ENCODE measurements at places on chromosomes 11 and 22.
A peak's percentile ranks its signal among the peaks of the same experiment; 100 is the strongest.

DNA sequence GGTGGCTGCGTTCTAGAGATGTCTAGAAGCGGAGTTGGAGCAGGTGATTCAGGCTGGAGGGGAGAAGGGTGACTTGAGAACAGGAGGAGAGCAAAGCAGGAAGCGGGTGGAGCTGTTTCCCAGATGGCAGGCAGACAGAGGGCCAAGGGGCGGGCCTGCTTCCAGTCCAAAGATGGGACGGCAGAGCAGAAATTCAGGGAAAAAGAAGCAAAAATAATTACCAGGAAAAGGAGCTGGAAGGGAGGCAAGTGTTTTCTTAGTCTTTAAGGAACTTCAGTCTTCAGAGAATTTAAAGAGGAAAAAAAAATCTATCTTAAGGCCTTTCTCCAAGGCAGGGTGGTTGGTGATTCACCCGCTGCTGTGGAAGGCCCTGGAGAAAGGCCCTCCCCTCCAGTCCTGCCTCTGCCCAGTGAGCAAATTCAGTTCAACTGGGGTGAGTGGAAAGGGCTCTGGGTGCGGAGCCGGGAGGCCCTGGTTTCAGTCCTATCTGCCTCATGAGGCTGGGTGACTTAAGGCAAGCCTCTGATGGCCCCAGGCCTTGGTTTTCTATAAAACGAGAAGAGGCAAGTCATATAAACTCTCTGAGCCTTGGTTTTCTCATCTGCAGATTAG is 4.5 kb upstream of the CREB3L1 start:
- peak; percentile 54 for DNase-seq

DNA sequence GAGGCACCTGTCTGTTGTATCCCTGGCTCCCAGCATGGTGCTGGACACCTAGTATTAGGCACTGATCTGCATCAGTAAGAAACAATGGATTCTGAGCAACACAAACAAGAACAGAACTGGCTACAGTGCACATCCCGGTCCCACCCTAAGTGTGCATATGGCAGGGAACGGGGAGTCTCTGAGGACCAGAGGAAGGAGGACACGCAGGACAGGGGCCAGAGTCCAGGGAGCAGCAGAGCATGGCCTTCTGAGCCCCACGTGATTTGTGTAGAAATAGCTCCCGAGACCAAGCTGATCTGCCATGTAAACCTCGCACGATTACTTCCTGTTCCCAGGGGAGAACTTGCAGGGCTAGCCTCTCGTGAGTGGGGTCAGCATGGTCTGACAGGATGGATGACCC is 12.7 kb upstream of the SNX32 start:
- no peak for DNase-seq

- DNase-seq: no peak
These were observed 17.8 kb upstream of the PARVG start for GRCh38 chr22:44162960-44163359.

DNA sequence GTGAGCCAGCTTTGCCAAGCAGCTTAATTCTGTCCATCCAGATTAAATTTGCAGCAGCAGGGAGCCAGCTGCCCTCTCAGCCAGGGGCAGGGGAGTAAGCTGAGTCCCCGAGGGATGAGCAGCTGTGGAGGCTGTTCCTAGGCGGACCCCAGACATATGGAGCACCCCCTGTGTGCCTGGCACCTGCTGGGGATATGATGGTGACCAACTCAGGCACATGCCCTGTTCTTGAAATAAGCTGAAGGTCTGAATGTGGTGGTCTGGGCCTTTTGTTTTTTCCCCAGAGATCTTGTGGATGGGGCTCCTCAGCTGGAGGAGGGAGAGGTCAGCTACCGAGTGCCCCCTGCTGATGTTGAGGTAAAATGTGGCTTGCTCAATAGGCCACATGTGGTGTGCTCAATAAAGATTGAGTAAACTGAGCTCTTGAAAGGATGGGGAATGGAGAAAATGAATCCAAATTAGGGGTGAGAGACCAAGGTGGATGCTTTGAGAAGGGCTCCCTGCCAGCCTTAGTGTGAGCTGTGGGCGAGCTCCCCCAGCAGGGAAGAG is 103.3 kb upstream of the NNMT start:
- DNase-seq: no peak

GRCh38 chr11:45155627-45156180 is 9.3 kb downstream of the PRDM11 start:
- no peak for DNase-seq

- DNase-seq: no peak
These were observed 663.2 kb downstream of the CNTN5 start for GRCh38 chr11:99683933-99684332.

DNA sequence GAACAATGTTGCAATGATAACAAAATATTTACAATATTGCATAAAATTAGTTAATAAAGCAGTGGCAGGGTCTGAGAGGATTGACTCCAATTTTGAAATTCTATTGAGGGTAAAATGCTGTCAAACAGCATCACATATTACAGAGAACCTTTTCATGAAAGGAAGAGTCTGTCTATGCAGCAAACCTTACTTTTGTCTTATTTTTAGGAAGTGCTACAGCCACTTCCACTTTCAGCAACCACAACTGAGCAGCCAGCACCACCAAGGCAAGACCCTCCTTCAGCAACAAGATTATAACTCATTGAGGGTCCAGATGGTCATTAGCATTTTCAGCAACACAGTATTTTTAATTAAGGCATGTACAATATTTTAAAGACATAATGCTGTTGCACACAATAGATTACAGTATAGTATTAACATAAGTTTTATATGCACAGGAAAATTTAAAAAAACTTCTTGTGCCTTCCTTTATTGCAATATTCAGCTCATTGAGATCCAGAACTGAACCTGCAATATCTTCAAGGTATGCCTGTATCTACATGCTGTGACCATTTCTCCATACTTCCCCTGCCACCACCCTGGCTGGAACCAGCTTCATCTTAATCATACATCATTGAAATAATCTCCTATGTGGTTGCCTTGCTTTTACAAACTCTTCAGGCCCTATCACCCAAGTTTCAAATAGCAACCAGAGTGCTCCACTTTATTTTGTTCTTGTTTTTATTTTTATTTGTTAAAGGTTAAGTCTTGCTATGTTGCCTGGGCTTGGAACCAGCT is 711.2 kb downstream of the KCNA4 start:
- no peak for DNase-seq

DNA sequence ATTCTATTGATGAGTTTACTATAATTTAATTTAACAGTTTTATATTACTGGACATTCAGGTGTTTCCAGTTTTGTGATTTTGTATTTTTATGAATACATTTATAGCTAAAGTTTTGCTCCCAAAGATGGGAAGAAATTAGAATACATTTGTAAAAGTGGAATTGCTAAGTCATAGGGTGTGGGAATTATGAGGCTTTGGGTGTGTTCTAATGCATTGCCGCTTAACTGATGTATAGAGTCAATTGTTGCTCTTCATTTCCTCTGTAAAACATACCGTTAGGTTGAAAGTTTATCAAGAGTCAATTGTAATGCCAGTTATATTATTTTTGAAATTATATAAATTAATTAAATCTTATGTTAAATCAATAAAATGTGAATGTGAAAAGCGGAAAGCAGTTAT is 16.2 kb downstream of the PAAF1 start:
- no peak for DNase-seq

DNA sequence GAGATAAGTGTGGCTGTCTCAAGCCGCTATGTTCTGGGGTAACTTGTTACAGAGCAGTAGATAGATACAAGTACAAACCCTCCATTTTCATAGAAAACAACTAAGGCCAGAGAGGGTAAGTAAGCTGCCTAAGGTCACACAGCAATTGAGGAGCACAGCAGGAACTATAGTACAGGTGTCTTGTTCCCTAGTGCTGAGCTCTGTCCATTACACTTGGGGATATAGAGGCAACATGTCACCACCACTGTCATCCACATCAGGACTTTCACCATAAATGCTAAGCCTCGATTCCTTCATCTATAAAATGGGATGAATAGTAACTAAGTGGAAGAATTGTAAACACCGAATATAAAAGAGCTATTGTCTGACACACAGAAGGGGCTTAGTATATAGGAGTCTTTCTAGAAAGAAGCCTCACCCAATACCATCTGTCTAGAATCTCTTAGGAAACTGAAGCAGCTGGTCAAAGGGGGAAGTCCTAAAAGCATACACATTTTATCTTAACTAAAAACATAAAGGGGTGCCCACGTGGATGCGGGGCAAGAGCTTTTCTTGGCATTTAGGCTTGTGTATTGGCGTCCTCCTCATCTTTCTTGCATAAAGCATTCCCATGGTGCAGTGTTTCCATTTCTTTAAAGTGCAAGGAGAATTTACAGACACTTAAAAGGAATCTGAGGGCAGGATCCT is 93.8 kb upstream of the ALX4 start:
- no peak for DNase-seq

GRCh38 chr11:71179877-71180605 is 72.3 kb downstream of the SHANK2 start:
- peak; percentile 40 for DNase-seq

- DNase-seq: no peak
These were observed 885 bp downstream of the TRMU start for GRCh38 chr22:46336119-46337078.

DNA sequence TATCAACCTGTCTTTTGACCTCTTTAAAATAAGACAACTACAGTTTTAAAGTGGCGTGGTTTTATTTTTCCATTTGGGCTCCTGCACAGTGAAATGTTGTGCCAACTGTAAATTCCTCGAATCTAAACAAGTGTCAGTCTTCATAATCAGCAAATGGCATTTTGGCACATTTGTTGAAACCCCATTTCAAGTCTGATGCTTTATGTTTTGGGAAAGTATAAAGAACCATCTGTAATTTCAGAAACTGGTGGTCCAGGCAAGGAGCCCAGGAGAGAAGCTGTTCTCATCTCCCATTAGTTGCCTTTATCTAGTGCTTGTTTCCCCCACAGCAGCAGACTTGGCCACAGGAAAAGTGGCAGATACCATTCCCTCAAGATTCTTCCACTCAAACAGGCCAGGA is 32.7 kb downstream of the VWA5A start:
- DNase-seq: no peak

DNA sequence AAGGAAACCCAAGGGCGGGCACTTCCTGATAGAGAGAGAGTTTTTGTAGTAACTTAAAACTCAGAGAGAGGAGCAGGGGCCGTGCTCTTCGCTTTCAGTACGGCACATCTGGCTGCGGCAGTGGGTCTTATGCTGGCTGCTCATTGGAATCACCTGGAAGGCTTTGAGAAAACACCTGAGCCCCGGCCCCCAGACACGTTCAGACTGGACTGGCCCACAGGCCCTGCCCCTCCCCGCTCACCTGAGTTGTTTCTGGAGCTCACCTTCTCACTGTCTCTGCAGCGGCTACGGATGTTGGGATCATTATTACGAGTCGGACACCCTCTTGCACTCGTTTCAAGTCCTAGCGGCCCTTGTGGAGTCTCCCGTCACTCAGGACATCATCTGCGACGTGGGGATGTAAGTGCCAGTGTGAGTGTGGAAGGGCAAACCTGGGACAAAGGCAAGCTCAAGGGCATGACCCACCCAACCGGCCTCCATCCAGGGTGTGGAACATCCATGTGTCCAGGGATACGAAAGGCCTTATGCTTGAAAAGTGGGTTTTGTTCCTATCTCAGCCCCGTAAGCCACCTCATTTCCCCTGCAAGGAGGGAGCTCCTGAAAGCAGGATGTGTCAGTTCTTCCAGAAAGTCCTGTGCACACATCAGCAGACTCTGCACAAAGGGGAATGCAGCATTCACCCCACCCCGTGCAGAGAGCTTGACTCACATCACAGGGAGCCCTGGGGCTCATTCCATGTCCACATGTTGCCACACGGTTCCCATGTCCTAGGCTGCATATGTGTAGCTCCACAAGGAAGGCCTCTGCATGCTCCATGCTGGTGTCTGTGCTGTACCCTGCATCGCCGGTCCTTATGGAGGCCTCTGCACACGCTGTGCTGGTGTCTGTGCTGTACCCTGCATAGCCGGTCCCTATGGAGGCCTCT is 5.4 kb downstream of the NADSYN1 start:
- no peak for DNase-seq

DNA sequence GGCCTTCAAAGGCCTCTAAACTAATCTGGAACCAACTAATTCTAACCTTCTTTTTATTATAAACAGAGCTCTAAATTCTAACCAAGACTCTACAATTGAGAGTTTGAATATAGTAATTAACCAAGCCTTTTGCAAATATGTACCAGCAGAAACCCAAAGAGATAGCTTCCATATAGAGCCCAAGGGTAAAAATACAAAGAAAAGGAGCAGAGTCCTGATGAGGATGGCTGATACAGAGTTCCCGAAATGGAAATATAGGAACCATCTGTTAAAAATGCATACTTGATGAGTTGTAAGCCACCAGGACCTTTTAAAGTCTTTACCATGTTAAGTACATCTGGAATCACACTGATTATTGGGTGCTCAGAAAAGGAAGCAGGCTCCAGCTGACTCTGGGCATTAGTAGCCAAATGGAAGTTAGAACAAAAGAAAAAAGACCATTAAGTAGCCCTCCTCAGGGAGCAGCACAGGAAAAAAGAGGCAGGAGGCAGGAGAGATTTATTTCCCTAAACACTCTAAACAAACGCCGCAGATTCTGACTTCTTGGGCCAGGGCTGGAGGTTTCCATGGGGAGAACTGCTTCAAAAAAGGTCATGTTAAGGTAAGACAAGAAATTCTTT is 463.1 kb upstream of the FAT3 start:
- no peak for DNase-seq

DNA sequence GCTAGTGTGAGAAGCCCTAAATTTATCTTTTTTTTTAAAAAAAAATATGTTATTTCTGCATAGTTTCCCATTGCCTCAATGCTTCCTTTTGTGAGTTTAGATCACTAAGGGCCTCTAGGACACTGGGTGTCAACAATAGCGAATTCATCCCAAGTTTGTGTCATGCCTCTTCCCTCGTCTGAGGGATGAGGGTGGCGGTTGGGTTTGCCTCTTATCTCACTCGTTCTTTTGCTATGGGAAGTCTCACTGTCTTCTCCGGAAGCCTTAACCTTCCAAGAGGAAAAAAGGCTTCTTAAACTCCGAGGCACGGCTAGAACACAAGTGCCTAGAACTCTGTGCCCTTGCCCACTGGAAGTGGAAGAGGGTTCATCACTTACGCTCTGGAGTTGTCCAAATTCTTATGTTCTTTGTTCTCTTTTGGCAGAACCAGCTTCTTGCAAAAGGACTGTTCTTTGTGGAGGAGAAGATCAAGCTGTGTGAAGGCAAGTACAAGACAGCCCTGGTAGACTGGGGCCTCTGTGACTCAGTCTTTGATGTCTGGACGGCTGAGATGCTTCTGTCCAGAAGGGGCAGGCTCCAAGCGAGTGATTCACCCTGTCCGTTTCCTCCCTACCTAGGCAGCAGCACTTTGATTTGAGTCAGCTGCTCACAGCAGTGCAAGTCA is 78.5 kb downstream of the TRAF6 start:
- peak; percentile 75 for DNase-seq

DNA sequence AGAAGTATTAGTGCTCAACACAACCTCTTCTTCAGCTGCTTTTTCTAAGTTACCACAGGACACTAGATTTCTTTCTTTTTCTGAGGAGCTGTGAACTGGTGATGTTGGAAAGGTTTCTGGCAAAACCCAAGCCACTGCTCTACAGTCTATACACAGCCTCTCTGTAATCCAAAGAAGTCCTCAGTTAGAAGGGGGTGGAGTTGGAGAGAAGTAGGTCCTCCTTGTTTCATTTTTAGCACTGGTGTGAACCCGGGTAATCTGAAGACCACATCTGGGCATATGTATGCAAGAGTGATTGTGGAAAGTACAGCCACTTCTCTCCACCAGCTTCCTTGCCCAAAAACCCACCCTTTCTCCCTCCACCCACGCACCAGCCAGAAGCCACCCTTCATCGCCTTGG is 1168.1 kb downstream of the LRRC4C start:
- DNase-seq: no peak

Data from mucosa of gallbladder (tissue), 1 donor.